Activated T-cell treated with anti-CD3 and anti-CD28 coated beads for 48 hours (primary cell): ENCODE measurements at places on chromosomes 16 and 17.

GRCh38 chr16:51982715-51983680 lies 563.9 kb downstream of the TOX3 start:
- no peak for DNase-seq

GRCh38 chr17:50474523-50474922 lies 4.1 kb upstream of the RSAD1 start:
- DNase-seq = no peak

- DNase-seq = no peak
Observed at GRCh38 chr17:70796757-70797156, 627.4 kb downstream of the KCNJ2 start.

- DNase-seq = no peak
Observed at GRCh38 chr17:43342589-43342890, 56.3 kb upstream of the ARL4D start.

DNA sequence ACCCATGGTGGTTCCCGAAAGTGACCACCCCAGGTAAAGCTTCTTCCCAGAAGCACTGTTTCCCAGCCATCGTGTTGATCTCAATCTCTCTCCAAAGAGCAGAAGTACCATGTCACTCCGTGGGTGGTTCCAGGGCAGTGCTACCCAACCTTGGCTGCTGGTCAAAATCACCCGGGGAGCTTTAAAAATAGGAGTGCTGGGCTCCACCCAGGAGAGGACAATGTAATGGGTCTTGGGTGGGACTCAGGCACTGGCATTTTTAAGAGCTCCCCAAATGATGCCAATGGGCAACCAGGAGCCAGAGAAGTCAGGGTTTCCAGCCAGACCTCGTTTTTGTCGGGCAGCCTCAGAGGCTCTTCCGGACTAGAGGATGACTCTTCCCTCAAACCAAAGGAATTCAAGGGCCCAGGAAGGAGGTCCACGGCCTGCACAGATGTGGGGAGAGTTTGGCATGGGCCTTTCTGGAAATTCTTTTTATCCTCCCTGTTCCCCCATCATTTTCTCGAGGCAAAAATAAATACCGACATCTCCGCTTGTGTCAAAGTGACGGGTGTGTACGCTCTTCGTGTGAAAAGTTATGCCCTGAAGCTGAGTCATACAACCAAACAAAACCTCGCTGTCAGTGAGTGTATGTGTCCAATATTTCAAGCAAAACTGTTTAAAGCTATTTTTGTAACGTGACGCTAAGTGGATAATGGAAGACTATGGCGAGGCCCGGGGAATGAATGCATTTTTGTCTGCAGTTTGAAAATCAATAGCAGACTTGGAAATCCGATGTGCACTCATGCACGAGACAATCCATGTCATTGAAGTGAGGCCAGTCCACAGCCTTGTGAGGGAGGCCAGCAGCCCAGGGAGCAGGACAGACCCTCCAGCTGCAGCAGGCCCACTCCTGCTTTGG lies 364.1 kb downstream of the FOXL1 start:
- DNase-seq = no peak
